LoVo (cell line): ENCODE measurements at places on chromosomes 12 and 14.

DNA sequence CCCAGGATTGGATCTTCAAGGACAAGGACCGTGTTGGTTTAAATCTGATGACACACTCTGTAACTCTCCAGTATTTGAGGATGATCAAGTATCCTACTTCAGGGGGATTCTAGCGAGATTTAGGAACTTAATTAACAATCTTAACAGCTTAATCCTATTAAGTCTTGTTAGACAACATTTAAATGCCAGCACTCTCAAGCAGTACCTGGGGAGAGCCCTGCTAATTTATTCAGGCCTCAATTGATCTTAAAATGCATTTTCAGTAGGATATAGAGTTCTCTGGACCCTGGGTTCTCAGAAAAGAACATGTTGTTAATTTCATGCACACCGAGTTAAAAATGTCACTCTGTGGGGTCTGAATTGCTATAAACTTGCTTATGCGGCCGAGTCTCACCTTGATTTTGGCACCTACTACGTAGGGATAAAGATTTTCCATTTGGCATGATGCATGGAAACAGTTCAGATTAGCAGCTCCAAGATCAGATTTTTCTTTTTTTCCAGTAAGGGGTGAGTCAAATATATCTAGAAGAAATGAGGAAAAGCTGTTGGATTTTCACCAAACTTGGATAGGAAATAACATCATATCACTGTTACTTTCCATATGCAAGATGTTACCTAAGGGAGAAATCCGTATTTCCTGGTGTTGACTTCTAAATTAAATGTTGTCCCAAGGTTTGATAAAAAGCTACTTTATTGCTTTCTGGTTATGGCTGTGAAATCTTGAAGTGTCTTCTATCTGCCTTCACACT, 76.1 kb downstream of the SLC24A4 start:
- DNase-seq, result no peak

GRCh38 chr14:34937442-34937841, 45.4 kb upstream of the SRP54 start:
- no peak for DNase-seq

DNA sequence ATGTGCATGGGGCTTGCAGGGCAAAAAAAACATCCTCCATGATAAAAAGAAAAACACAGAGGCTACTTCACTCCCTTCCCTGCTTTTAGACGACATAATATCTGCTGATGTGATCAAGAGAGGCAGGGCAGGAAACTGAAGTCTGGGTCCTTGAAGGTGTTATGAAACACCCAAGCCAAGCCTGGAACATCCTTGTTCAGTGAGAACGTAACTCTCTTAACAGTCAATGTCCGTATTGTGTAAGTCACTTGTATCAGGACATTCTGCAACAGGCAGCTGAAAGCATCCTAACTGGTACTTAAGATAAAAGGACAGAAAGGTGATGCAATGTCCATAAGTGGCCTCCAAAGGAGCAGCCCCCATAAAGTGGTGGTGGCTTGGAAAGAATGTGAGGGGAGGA, 20.0 kb downstream of the KCNK10 start:
- DNase-seq, result no peak

DNA sequence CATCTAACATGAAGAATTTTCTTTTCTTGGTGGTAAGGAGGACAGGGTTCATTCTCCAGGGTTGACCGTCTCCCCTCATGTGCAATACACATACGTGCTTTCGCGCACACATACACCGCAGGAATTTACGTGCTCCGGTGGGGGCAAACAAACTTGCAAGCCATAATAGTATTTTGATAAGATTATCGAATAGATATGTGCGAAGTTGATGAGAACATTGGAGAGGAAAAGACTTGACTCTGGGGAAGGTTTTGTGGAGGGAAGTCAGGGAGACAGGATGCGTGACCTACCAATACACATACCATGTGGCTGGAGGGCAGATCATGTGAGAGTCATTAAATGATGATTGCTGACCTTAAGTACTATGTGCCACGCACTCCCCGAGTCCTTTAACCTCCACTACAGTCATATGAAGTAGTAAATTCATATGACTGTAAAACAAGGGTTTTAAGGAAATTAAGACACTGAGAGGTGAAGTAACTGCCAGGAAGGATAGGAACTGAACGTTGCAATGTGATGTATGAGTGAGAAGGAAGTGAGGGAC, 921 bp downstream of the RAD51B start:
- DNase-seq, result peak; percentile 63

- no peak for DNase-seq
These were observed 567.5 kb downstream of the TRHDE start for GRCh38 chr12:72839696-72840095.

DNA sequence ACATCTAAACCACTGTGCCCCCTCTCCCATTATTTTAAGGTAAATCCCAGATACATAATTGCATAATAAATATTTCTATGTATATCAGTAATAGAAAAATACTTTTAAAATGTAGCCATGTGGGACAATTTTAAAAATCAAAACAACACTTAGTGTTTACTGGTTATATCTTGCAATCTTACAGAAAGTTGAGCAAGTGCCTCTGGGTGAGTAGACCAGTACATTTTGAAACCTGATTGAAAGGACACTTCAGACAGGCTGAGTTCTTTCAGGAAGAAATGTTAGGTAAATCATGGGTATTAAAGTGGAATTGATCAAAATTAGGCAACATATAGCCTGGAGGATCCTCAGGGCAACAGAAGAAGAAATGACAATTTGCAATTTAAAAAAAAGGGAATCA, 7.2 kb downstream of the SLC38A4 start:
- DNase-seq, result no peak

DNA sequence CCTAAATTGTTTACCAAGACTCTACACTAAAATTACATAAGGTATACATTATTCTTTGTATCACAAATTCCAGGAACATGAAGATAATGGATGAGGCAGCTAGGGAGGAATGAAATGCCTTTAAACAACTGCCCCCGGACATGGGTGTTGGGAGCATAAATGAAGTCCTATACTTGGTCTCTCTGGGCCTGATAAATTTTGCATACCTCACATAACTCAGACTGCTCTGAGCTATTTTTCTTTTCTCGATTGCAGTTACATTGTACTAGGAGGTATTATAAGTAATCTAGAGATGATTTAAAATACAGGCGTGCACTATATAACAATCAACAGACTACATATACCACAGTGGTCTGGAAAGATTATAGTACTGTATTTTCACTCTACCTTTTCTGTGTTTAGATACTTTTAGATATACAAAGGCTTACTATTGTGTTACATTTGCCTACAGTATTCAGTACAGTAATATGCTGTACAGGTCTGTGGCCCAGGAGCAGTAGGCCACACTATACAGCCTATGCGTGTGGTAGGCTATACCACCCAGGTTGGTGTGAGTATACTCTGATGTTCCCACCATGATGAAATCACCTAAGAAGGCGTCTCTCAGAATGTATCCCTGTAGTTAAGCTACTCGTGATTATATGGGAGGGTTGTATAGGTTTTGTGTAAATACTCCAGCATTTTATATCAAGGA, 14.3 kb downstream of the FNTB start:
- DNase-seq, result no peak

- DNase-seq, result no peak
These were observed 151.7 kb upstream of the DDHD1 start for GRCh38 chr14:53304726-53305381.

- no peak for DNase-seq
These were observed 82.9 kb upstream of the CLMN start for GRCh38 chr14:95402578-95402977.

GRCh38 chr12:61860451-61860850, 399.8 kb upstream of the USP15 start:
- DNase-seq, result no peak

GRCh38 chr14:58898655-58899316, 261.0 kb downstream of the DACT1 start:
- DNase-seq, result peak; percentile 4

- no peak for DNase-seq
These were observed 46.3 kb upstream of the PTGDR start for GRCh38 chr14:52220924-52221811.

DNA sequence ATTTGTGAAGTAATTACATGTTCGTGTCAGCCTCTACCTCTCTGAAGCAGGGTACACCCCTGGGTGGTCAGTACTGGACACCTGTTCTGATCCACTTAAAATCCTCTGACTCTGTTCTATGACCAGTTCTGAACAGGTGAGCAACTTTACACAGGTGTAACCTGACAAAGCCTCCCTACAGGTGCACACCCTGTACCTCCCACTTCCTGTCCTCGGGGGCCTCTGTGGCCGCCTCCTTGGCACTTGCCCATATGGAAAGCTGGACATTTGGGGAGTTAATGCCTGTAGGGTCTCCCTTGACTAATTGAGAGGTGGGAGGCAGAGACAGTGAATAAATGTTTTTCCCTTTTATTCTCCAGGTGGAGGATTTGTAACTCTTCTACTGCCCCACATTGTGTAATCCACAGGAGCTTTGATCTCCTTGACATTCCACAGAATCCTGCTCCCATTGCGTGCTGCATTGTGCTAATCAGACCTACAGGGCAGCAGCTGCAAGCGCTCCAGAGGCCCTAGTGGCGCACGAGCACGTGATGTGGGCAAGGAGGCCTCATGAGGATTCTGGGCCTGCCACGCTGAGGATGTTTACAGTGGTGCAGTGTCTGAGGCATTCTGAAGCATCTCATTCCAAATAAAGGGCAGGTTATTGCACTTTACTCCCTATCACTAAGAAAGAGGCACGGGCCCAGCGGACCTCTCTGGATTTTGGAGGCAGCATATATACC, 45.8 kb upstream of the BATF start:
- DNase-seq, result no peak

DNA sequence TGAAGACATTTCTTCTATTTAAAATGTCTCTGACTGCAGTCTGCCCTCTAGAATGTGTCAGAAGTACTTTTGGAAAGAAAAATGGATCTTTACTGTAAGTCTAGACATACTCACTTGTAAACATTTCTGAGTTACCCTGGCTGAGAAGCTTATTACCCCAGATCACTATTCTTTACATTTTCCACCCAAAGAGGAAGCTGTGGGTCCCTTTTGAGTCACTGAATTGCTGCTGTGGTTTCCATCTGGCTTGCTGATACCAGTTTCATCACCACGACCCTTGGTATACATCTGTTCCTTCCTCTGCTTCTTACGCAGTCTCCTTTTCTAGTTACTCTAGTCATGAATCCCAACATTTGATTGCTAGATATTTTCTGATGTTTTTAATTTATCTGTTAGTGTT, 20.2 kb upstream of the CLEC4D start:
- DNase-seq, result no peak

GRCh38 chr12:85182699-85183098, 97.3 kb upstream of the ALX1 start:
- DNase-seq, result no peak

DNA sequence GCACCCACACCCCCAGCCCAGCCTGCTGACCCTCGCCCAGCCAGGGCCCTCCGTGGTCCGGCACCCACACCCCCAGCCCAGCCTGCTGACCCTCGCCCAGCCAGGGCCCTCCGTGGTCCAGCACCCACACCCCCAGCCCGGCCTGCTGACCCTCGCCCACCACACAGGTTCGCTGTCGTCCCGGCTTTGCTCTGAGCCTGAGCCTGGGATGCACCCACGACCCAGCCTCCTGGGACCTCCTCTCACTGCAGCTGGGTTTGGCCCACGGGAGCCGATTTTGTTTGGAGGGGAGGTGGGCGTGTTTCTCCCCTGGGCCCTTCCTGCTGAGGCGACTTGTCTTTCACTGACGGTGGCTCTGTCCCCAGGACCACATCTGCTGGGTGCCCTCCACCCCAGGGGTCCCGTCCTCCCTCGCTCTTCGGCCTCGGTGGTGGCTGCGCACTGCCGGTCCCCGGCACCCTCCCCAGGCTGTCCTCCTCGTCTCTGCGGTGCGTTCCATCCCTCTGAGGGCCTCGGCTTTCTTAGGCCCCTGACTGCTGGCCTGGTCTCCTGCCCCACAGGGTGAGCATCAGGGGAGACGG, 83.8 kb downstream of the GALNT9 start:
- DNase-seq, result no peak

DNA sequence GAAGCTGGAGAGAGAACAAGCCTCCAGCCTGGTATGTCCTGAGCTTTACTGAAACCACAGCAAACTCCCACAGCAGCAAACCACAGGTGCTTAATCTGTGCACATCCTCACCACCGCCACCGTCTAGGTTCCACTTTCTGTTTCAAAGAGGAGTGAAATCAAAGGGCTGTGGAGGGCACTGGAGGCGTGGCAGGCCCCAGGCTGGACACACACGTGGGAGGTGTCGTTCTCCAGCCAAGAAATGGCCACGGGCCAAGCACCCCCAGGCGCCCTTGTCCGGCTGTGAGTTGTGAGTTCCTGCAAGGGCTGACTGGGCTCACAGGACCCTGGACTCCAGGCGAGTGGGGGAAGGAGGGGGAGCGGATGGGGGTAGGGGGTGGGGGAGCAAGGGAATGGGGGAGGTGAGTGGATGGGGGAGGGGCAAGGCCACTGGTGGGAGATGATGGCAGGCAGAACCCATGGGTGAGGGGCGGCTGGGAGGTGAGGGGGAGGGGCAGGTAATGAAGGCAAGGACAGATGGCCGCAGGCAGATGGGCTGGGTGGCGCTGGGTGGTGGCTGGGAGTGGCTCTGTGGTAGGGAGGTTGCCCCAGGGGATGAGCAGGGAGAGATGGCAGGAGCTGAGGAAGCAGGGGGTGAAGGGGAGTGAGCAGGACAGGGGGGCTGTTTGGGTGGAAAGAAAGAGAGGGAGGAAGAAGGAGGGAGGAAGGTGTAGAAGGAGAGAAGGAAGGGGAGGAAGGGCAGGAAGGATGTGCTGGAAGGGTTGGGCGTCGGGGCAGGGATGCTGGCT, 86.7 kb downstream of the NCOR2 start:
- no peak for DNase-seq

DNA sequence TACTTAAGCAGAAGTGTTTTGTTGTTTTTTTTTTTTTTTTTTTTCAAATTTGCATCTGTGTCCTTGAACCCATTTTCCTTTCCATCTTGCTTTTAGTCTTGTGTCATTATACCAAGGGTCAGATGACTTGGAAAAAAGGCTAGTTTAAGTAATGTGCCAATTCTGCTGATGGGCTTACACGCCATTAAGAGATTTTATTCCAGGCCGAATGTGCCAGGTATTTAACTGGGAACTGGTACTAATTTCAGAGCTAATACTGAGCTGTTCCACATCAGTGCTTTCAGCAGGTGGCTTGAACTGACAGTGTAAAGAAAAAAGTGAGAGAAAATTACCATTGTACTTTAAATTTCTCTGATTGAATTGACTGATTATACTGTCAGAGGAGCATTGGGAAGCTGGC, 224.9 kb downstream of the NPAS3 start:
- no peak for DNase-seq

- DNase-seq, result no peak
These were observed 307.8 kb downstream of the BCL11B start for GRCh38 chr14:98964171-98964570.

DNA sequence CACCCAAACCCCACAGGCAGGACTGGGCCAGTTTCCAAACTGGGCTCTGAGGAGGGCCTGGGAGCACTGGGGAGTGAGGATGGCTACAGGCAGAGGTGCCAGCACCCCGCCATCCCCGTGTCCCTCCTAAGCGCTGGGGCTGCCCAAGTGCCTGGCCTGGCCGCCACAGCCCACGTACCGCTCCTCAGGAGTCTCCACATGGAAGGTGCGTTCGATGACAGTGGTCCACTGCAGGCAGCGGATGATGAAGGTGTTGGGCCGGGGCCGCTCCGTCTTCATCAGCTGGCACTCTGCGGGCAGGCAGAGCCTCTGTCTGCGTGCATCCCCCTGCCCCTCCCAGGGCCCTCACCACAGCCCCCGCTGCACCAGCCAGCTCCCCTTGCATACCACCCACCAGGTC, 19.1 kb downstream of the AKT1 start:
- no peak for DNase-seq
